Activated naive CD4-positive, alpha-beta T cell treated with anti-CD3 and anti-CD28 coated beads, Interleukin-2, amount 10 ng/mL, durations not matched to agents 7 days and 5 days (primary cell): ENCODE measurements at places on chromosomes 2 and 18.

GRCh38 chr2:172285010-172285621, 142.3 kb upstream of the ITGA6 start:
- peaks cover 32% of the 10 kb centered on the region for H3K4me1 ChIP-seq
- H3K36me3 ChIP-seq = no peaks in the 10 kb centered on the region
- H3K27ac ChIP-seq = no peak overlapping the region
- H3K4me3 ChIP-seq = no peak overlapping the region
- H3K27me3 ChIP-seq = peaks cover 3% of the 10 kb centered on the region
- no peak for DNase-seq

DNA sequence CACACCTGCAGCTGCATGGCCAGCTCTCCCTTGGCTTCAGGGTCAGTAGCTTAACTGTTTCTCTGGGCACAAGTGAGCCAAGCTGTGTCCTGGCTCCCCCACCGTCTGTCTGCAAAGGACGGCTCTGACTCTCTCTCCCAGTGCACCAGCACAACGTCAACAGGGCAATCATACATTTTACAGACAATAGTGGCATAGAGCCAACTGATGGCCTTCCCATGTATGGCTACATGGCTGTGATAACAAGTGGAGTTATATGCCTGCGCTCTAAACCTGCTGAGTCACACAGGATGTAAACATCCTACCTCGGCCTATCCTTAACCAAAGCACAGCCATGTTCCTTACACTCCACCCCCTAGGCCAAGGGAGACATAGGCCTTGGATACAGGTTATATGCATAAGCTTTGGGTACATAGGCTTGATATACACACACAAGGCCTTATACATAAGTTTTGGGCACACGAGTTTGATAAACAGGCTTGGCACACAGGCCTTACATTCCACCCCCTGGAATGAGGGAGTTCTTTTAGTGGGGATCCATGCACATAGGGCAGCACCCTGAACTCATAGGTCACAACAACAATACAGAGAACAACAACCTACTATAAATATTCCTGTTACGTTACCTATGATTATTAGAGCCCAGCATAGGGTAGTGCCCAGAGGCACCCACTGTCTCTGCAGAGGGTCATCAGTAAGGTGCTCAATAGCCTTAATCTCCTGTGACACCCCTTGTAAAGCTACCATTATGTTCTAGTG, 17.7 kb downstream of the PHOSPHO2 start:
- H3K27me3 ChIP-seq = no peaks in the 10 kb centered on the region
- no peak overlapping the region for H3K4me3 ChIP-seq
- peak overlapping the region; percentile 1 for H3K27ac ChIP-seq
- H3K4me1 ChIP-seq = peaks cover 7% of the 10 kb centered on the region
- H3K36me3 ChIP-seq = no peaks in the 10 kb centered on the region
- DNase-seq = no peak

GRCh38 chr18:75562216-75562615, 134.7 kb upstream of the SMIM21 start:
- H3K36me3 ChIP-seq = no peaks in the 10 kb centered on the region
- H3K27ac ChIP-seq = no peak overlapping the region
- H3K4me1 ChIP-seq = no peaks in the 10 kb centered on the region
- peaks cover 3% of the 10 kb centered on the region for H3K27me3 ChIP-seq

GRCh38 chr2:171069286-171069956, 91.3 kb downstream of the TLK1 start:
- H3K4me1 ChIP-seq = no peaks in the 10 kb centered on the region
- no peak overlapping the region for H3K4me3 ChIP-seq
- H3K27ac ChIP-seq = no peak overlapping the region
- no peaks in the 10 kb centered on the region for H3K27me3 ChIP-seq
- H3K36me3 ChIP-seq = peaks cover 43% of the 10 kb centered on the region

DNA sequence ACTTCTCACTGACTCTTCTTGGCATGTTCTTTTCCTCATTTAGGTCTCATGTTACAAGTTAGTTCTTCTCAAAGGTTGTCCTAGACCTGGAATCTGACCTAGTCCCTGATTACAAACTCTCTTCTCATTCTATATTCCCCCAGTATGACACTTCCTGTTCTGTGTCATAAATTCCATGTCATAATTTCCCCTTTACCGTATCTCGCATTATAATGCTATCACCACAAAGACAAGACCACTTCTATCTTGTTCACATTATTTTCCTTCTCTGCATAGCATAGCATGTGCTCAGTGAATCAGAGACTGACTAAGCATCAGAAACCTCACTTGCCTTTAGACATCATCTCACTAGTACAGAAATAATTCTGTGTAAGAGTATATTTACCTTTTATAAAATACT, 63.6 kb upstream of the CAVIN2 start:
- H3K4me3 ChIP-seq = no peak overlapping the region
- H3K27ac ChIP-seq = no peak overlapping the region
- DNase-seq = no peak
- no peaks in the 10 kb centered on the region for H3K36me3 ChIP-seq
- H3K4me1 ChIP-seq = no peaks in the 10 kb centered on the region
- no peaks in the 10 kb centered on the region for H3K27me3 ChIP-seq

DNA sequence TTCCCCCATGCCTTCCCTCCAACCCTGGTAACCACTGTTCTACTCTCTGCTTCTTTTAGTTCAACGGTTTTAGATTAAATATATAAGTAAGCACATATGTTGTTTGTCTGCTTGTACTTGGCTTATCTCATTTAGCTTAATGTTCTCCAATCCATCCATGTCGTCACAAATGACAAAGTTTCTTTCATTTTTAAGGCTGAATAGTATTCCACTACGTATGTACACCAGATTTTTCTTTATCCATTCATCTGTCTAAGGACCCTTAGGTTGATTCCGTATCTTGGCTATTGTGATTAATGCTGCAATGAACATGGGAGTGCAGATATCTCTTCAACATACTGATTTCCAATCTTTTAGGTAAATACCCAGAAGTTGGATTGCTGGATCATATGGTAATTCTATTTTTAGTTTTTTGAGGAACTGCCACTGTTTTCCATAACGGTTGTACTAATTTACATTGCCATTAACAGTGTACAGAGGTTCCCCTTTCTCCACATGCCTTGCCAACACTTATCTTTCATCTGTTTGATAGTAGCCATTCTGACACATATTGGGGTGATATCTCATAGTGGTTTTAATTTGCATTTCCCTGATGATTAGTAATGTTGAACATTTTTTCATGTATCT, 8.1 kb downstream of the ASB3 start:
- peaks cover 16% of the 10 kb centered on the region for H3K4me1 ChIP-seq
- H3K27ac ChIP-seq = no peak overlapping the region
- no peak overlapping the region for H3K4me3 ChIP-seq
- H3K27me3 ChIP-seq = no peaks in the 10 kb centered on the region
- DNase-seq = no peak
- H3K36me3 ChIP-seq = peaks cover 35% of the 10 kb centered on the region

- H3K27ac ChIP-seq = peak overlapping the region; percentile 82
- peak overlapping the region; percentile 25 for H3K4me3 ChIP-seq
- peaks cover 96% of the 10 kb centered on the region for H3K4me1 ChIP-seq
- H3K36me3 ChIP-seq = peaks cover 78% of the 10 kb centered on the region
- no peaks in the 10 kb centered on the region for H3K27me3 ChIP-seq
Observed at GRCh38 chr2:84861539-84861938, 19.3 kb downstream of the TRABD2A start.

GRCh38 chr2:190465060-190465459, 56.9 kb downstream of the MFSD6 start:
- no peak overlapping the region for H3K4me3 ChIP-seq
- no peaks in the 10 kb centered on the region for H3K27me3 ChIP-seq
- DNase-seq = no peak
- H3K36me3 ChIP-seq = peaks cover 30% of the 10 kb centered on the region
- peaks cover 24% of the 10 kb centered on the region for H3K4me1 ChIP-seq
- H3K27ac ChIP-seq = no peak overlapping the region

- H3K36me3 ChIP-seq = peaks cover 10% of the 10 kb centered on the region
- DNase-seq = no peak
- peaks cover 12% of the 10 kb centered on the region for H3K4me1 ChIP-seq
- peaks cover 51% of the 10 kb centered on the region for H3K27me3 ChIP-seq
- H3K4me3 ChIP-seq = peak overlapping the region; percentile 50
- no peak overlapping the region for H3K27ac ChIP-seq
Observed at GRCh38 chr18:28176698-28176947, 307 bp downstream of the CDH2 start.

DNA sequence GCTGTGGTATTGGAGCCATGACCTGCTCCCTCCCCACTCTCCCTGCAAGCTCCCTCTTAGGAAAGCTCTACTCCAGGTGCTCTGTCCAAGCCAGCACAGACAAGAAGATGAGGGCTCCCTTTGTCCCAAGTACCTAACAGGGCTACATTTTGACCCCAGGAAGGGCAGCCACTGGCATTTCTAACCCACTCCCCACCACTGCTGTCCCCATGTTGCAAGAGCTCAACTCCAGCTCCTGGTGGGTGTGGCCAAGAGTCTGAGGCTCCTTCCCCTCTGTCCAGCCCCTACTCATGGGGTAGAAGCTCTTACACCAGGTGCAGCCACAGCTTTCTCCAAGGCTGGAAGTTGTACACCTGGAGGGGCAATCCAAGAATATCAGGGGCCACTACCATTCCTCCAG, 127.0 kb upstream of the NPAS2 start:
- H3K36me3 ChIP-seq = peaks cover 9% of the 10 kb centered on the region
- H3K27ac ChIP-seq = no peak overlapping the region
- peaks cover 17% of the 10 kb centered on the region for H3K27me3 ChIP-seq
- no peaks in the 10 kb centered on the region for H3K4me1 ChIP-seq
- H3K4me3 ChIP-seq = no peak overlapping the region

GRCh38 chr2:33632831-33633230, 33.7 kb upstream of the FAM98A start:
- DNase-seq = no peak
- no peak overlapping the region for H3K4me3 ChIP-seq
- H3K27me3 ChIP-seq = no peaks in the 10 kb centered on the region
- no peaks in the 10 kb centered on the region for H3K36me3 ChIP-seq

- H3K27me3 ChIP-seq = peaks cover 3% of the 10 kb centered on the region
- H3K4me1 ChIP-seq = no peaks in the 10 kb centered on the region
- no peaks in the 10 kb centered on the region for H3K36me3 ChIP-seq
- no peak for DNase-seq
- H3K27ac ChIP-seq = no peak overlapping the region
- H3K4me3 ChIP-seq = no peak overlapping the region
Observed at GRCh38 chr2:29816651-29817050, 104.7 kb downstream of the ALK start.

DNA sequence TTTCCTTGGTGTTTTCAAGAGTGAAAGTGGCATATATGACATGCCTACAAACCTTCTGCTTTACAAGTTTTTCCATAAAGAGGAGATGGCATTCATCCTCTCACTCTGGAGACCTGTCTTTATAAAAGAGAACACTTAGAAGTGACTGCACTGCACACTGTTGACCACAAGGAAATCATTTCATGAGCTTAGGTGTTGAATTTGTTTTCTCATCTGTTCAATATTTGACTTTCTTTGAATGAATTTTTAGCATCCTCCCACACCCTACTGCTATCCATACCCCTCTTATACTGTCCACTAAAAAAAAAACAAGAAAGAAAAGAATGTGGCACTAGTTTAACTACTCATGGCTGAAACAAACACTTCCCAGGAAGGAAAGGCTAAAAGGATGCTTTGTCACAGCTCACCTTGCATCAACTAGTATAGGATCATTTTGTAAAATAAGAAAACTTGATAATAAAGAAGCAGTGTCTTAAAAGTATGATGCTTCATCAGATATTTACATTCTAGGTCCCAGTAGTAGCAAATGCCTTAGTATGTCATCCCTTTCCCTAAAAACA, 83.0 kb downstream of the ACVR1 start:
- H3K4me3 ChIP-seq = no peak overlapping the region
- H3K36me3 ChIP-seq = peaks cover 35% of the 10 kb centered on the region
- DNase-seq = no peak
- H3K27me3 ChIP-seq = no peaks in the 10 kb centered on the region
- H3K4me1 ChIP-seq = peaks cover 12% of the 10 kb centered on the region

DNA sequence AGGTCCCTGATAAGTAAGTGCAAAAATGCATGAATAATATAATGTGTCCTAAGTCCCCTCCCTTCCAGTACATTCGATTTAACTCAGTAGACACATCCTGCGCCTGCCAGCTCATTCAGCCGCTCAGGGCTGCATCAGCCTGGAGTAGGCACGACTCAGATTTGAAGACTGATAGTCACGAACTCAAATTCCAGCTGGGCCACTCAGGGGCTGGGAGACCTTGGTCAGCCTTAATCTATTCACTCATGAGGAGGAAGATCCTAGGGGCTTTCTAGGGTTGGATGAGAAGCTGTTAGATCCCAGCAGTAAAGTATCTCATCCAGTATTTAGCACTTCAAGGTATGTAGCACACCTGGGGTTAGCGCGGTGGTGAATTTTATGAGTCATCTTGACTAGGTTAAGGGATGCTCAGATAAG, 98.9 kb upstream of the ODC1 start:
- DNase-seq = no peak
- peaks cover 41% of the 10 kb centered on the region for H3K4me1 ChIP-seq
- no peaks in the 10 kb centered on the region for H3K36me3 ChIP-seq

- no peaks in the 10 kb centered on the region for H3K4me1 ChIP-seq
- H3K27me3 ChIP-seq = no peaks in the 10 kb centered on the region
- no peaks in the 10 kb centered on the region for H3K36me3 ChIP-seq
Observed at GRCh38 chr2:187718092-187718491, 163.9 kb upstream of the TFPI start.

GRCh38 chr18:59704146-59704545, 6.9 kb upstream of the CCBE1 start:
- H3K4me1 ChIP-seq = no peaks in the 10 kb centered on the region
- H3K27ac ChIP-seq = no peak overlapping the region
- DNase-seq = no peak

DNA sequence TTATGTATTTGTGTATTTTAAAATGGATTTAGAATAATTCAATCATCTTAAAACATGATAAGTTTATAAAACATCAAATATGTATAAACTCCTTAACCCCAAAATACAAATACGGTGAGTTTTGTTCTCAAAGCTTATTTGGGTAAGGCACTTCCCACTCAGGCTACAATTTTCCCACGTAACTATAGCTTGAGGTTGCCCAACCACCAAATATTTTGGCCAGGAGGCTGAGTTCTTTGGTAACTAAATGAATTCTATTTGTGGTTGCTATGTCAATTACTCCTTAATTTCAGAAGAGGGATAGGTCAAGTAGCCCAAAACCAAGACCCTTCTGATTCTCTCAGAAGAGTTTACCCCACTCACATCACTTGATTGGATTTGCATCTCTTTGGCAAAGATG, 70.4 kb downstream of the MYL12B start:
- H3K36me3 ChIP-seq = no peaks in the 10 kb centered on the region
- no peaks in the 10 kb centered on the region for H3K4me1 ChIP-seq
- H3K27ac ChIP-seq = no peak overlapping the region
- H3K4me3 ChIP-seq = no peak overlapping the region
- peaks cover 7% of the 10 kb centered on the region for H3K27me3 ChIP-seq

DNA sequence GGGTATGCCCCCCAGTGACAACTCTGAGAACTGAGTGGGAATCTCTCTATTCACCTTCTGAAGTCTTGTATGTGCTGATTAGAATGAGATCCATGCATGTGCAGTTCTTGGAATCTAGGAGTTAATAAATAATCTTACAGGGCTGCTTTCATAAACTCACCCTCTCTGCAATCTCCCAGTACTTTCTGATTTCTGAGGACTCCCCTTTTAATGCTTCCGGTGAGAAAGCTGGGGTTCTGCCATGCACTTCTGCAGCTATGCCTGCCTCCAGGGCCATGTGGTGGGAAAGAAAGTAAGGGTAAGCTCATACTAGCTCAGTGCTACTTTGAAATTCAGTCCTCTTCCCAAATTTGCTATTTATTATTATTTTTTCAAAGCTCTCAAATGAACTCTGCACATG, 432.9 kb downstream of the MTX2 start:
- H3K4me1 ChIP-seq = no peaks in the 10 kb centered on the region
- H3K27me3 ChIP-seq = no peaks in the 10 kb centered on the region
- no peak for DNase-seq
- no peak overlapping the region for H3K27ac ChIP-seq
- H3K36me3 ChIP-seq = no peaks in the 10 kb centered on the region
